RCC 7860 (cell line): ENCODE measurements at places on chromosomes 12 and 14.

- no peak for DNase-seq
These were observed 1.7 kb downstream of the NUDT4 start for GRCh38 chr12:93379326-93379980.

GRCh38 chr12:96121271-96121711 lies 72.9 kb upstream of the ELK3 start:
- DNase-seq, result peak; percentile 77

GRCh38 chr12:105317942-105318621 lies 12.4 kb upstream of the C12orf75 start:
- peak; percentile 96 for DNase-seq

DNA sequence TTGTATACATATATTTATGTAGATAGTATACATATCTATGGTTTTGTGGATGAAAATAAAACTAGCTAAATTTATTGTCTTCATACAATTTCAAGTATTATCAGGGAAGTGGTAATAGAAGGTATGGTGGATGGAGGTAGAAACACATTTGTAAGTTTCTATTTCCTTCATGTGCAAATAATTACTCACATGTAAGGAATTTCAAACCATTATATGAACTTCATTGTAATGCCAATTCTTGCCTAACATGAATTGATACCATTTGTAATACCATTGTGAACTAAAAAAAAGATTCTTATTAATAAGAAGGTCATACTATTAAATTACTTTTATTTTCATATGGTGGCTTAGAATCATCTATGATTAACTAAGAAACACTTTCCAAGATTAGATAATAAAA lies 20.1 kb upstream of the PPFIA2 start:
- DNase-seq, result no peak

GRCh38 chr12:53105712-53106439 lies 2.6 kb downstream of the SOAT2 start:
- DNase-seq, result no peak

DNA sequence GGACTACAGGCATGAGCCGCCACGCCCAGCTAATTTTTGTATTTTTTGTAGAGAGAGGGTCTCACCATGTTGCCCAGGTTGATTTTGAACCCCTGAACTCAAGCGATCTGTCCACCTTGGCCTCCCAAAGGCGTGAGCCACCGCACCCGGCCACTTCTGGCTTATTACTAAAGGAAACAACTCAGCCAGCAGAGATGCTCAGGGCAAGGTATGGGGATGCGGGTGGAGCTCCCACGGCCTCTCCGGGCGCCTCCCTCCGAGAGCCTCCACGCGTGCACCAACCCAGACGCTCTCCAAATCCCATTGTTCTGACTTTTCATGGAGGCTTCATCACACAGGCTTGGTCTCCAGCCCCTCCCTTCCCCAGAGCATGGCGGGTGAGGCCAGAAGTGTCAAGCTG lies 6.1 kb upstream of the GPR132 start:
- DNase-seq, result no peak

DNA sequence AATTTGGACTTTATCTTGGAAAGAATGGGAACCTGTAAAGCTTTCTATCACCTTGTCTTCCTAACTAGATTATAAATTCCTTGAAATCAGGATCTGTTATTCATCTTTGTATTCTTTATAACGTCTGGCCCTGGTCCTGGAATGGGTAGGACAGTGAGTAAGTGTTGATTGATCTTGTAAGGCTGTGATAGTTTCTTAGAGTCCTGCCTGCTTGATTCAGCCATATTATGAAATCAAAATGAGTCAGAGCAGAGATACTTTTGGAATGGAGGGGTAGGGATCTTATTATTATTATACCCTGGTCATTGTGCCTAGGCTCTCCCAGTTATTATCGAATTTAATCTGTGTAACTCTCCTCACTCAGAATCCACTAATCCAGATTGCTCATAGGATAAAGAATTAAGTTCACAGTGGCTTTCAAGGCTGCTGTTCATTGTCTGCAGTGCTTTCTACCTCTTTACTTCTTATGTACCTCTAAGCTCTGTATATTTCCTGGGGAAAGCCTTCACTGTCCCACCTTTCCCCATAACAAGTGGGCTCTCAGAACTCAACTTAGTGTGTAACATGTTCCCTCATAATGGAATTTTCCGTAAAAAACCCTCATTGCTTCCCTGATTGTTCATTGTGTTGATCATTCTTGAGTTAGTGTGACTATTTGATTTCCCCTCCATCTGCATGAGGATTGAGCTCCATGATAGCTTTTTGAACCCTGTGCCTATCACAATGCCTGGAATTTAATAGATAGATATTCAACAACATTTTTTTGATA lies 93.3 kb downstream of the DAAM1 start:
- peak; percentile 20 for DNase-seq

DNA sequence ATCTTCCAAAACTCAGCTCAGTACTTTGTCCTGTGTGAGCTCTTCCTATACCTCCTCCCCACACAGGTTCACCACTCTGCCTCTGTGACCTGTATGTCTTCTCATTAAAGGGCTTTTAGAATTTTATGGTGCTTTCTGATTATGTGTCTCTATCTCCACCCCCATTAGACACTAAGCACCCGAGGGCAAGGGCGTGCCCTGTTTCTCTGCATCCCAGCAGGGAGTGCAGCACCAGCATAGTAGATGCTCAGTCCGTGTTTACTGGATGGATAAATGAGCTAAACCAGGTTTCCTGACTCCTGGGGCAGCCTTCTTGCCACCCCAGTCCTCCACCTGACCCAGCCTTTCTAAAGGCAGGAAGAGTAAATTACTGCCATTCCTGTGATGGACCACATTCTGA lies 333.8 kb downstream of the CACNA1C start:
- no peak for DNase-seq
